ENCODE measurements at places on chromosomes 11 and 22. TPM values are rescaled to one million over a fixed set of nuclear protein-coding genes. Genes with fewer than 3 reads are reported as not detected.
A peak's percentile ranks its signal among the peaks of the same experiment; 100 is the strongest.

The YAP1 gene
- total RNA-seq: 84.8 TPM

The SMC1B gene
- not detected for total RNA-seq

The CNTF gene
- 1.2 TPM for total RNA-seq

The DNAJB7 gene
- not detected for total RNA-seq

The PGR gene
- under 0.01 TPM for total RNA-seq

The UNC93B1 gene
- total RNA-seq: 37.4 TPM

The TMEM86A gene
- total RNA-seq: 2.0 TPM

The LGALS1 gene
- 1,711 TPM for total RNA-seq

The GRAP2 gene
- 0.14 TPM for total RNA-seq

The NCAM1 gene
- 3.1 TPM for total RNA-seq

The ZNF214 gene
- total RNA-seq: 1.5 TPM

The BIRC3 gene
- 17.8 TPM for total RNA-seq

GRCh38 chr11:75562836-75563484 is 907 bp downstream of the SERPINH1 start:
- no peak for DNase-seq

DNA sequence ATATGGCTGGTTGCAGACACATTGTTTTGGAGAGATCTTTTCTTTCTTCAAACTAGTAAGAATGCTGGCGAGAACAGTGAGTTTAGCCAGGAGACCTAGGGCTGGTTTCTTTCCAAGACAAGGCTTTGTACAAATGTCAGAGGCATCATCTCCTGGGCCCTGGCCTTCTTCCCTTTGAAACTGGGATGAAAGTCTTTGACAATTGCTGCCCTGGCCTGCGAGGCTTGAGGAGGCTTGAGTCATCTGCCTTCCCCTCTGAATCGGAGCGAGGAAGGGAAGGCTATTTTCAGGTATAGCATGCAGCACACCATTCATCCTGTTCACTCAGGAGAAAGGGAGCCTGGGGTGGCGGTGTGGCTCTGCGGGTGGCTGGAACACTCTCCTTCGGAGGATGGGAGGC is 21.5 kb upstream of the PARVG start:
- no peak for DNase-seq

GRCh38 chr22:45450921-45451651 is 37.6 kb downstream of the RIBC2 start:
- DNase-seq: no peak

DNA sequence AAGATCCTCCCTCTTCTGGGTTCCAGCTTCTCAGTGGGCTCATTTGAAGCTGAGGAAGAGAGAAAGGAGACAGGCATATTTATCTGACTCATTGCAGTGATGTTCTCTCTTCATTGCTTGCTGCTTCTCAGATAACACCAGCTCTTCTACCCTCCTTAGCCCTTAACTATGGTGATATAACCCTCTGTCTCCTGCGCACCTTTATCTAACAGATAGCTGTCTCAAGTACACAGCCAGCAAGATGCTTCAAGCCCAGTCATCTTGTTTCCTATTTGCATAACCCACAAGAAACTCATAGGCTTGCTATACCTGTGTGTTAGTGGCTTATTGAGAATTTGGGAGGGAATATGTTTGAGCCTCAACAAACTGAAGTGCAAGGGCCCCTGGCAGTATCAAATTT is 12.6 kb downstream of the PRSS23 start:
- DNase-seq: no peak

DNA sequence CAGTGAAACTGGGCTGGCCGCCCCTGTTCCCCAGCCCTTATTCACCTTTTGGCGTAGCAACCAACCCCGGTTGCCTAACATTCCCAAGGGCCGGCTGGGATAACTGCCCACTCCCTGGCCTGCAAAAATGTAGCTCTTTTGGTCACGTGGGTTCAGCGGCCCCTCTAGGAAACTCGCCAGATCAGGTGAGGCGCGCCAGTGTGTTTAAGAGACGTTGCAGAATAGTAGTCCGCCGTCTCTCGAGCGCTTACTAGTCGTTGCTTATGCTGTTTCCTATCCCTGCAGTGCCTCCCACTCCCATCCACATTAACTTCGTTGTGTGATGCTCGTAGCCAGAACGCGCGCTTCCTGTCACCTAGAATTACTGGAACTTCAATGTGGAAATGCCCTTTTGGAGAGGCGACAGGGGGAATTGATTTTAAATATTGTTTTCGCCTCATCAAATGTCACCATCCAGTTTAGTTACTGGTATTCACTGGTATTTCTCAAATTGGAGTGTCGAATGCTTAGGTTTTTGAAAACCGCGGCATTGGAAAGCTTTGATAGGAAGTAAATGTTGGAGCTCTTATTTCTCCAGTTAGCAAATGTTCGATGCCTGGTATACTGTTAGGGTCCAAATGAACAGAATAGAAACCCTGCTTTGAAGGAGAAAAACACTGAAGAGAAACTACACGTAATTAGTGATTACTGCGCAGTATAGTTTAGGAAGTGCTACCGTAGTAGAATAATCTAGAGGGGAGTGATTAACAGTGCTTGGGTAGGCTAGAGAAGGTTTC is 823 bp downstream of the CEP57 start:
- DNase-seq: no peak

- no peak for DNase-seq
These were observed 4.3 kb upstream of the TEAD1 start for GRCh38 chr11:12669930-12670329.

DNA sequence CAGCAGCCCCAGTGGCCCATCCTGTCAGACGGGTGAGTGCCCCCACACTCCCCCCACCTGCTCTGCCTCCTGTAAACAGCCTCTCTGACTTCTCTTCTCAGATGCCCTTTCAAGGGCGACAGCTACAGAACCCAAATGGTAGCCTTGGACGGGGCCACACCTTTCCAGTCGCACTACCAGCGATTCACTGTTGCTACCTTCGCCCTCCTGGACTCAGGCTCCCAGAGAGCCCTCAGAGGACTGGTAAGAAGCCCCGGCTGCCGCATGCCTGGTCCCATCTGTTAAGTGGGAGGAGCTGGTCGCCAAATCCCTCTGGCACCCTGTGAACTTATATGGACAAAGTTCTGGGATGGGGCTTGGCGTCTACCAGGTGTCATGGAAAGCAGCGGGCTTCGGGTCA is 6.2 kb downstream of the ZP1 start:
- no peak for DNase-seq

- no peak for DNase-seq
These were observed 1018.3 kb downstream of the DLG2 start for GRCh38 chr11:84608837-84609196.

DNA sequence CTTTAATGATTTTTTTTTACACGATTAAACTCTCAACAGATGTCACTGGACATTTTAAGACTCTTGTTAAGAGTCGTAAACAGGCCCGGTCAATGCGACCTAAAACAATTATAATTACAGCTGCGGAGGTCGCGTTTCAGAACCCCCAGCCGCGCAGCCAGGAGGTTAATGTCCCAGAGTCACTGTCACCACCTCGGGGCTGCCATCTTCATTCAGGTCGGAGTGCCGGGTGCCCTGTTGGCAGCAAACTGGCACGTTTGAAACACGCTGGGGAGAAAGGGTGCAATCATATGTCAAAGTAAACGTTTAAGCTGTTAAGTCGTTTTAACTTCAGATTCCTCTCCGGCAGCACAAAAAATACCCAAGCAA is 711 bp upstream of the PHF21B start:
- no peak for DNase-seq

- DNase-seq: no peak
These were observed 98.2 kb downstream of the NTM start for GRCh38 chr11:131468565-131468964.

GRCh38 chr11:117144477-117145392 is 648 bp downstream of the PAFAH1B2 start:
- peak; percentile 43 for DNase-seq

- no peak for DNase-seq
These were observed 13.4 kb upstream of the KCNJ11 start for GRCh38 chr11:17401841-17402240.

DNA sequence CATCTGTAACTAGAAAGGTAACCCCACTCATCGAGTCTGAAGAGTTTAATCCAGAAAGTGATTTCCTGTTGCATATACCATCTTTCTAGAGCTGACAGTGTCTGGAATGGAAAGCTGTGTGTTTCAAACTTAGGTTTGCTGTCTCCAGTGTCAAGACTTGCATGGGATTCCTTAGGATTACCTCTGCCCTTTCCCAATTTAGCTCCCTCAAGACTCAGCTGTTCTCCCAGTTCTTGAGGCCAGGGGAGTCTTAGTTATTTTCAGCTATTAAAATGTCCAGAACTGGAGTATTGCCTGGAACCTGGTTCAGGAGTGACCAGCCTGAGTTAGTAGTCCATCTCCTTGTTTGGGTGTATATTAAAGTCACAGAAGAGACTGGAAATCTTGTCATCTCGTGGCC is 25.0 kb upstream of the LDHA start:
- no peak for DNase-seq

GRCh38 chr11:95325777-95326258 is 94.8 kb upstream of the SESN3 start:
- no peak for DNase-seq

DNA sequence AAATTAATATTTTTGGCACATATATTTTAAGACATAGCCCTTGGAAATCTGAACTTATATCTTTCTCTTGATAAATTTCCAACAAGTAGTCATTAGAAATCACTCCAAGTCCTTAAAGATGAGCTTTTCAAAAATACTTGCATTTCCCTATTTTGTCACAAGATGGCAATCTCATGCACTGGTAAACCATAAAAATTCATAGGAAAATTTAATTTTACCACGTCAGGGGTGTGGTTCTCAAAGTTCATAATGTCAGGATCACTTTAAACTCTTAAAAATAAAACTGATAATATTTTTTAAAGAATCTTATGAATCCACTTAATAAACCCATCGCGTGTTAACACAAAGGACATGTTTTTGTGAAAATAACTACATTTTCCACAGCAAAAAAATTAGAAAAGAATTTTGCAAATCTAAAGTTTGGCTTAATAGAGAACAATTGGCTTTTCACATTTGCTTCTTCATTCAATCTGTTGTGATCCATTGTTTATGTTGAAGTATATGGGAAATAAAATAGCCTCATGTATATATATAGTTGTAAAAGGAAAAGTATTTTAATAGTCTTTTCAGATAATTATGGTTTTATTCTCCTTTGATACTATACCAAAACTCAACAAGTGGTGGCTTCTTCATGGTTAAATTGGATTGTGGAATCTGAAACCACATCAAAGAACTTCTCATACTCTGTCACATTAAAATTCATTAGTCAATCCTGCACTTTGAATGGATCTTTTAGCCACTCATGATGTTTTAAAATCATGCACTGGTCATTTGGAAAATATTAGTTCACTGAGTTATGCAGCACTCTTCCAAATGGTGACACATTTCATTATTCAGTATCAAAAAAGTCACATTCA is 169.1 kb downstream of the CADM1 start:
- DNase-seq: peak; percentile 7

DNA sequence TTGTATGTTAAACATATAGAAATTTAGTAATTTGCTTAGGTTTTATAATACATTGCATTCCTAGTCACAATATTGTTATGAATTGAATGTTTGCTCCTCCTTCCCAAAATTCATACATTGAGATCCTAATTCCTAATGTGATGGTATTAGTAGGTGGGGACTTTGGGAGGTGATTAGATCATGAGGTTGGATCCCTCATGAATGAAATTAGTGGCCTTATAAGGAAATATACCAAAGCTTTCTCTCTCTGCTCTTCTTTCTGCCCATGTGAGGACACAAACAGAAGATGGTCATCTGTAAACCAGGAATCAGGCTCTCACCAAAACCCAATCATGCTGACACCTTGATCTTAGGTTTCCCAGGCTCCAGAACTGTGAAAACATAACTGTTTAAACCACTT is 41.3 kb upstream of the POU2AF2 start:
- DNase-seq: no peak

GRCh38 chr11:106794058-106794457 is 224.2 kb downstream of the GUCY1A2 start:
- DNase-seq: no peak

GRCh38 chr11:85949798-85950197 is 94.6 kb downstream of the CCDC83 start:
- DNase-seq: no peak

GRCh38 chr11:42175203-42175602 is 715.8 kb upstream of the LRRC4C start:
- DNase-seq: no peak

- no peak for DNase-seq
These were observed 9.6 kb upstream of the SLC35C1 start for GRCh38 chr11:45795379-45795778.

DNA sequence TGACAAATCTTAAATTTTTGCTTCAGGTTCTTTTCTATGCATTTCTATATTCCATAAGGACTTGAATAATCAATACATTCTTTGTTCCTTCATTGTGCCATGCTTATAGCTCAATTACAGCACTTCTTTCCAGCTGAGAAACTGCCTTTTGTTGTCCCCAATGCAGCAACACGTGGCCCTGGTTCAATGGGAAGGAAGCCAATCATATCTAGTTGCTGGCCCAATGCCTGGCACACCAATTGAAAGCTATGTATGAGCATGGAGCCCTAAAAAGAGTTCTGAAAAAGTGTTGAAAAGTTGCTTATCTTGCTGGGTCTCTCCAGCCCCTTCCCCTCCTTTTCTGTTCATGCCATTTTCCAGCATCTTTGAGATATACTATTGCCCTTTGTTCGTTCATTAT is 448.0 kb upstream of the FAT3 start:
- no peak for DNase-seq

GRCh38 chr11:127055236-127055635 is 54.7 kb upstream of the KIRREL3 start:
- DNase-seq: no peak

GRCh38 chr11:28461846-28462245 is 353.7 kb downstream of the METTL15 start:
- no peak for DNase-seq

DNA sequence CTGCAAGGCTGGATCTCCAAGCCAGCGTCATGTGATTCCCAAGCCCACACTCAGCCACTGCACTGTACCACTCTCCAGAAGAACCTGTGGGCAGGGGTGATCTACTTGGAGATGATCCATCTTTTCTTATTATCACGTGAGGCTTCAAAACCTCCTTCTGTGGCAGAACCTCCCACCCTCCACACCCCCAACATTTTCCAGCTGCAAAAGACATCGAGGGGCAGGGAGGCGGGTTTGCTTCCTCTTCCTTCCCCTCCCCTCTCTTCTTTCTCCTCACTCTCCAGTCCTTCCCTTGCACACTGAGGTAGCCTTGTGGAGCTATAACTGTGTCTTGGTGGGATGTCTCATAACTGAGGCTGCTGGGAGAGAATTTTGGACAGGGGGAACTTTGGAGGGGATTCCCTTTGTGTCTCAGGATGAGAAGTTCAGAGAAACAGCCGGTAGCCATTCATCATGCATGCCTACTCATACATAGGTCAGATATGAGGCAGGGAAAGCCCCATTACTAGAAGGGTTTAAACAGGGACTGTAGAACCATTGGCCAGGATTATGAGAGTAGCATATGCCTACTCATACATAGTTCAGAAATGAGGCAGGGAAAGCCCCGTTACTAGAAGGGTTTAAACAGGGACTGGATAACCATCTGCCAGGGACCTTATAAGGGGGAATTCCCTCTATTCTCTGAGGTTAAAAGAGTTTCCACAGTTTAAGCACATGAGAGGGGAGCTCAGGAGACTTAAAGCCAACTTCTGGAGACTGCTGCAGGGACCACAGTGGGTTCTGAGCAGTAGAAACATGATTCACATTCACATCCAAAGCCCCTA is 420.7 kb upstream of the CADM1 start:
- no peak for DNase-seq

GRCh38 chr11:118889797-118890196 is 6.1 kb downstream of the CXCR5 start:
- no peak for DNase-seq

- DNase-seq: no peak
These were observed 584 bp upstream of the GAL start for GRCh38 chr11:68683536-68684384.
